ENCODE measurements at places on chromosomes 5 and 9.
A peak's percentile ranks its signal among the peaks of the same experiment; 100 is the strongest.

DNA sequence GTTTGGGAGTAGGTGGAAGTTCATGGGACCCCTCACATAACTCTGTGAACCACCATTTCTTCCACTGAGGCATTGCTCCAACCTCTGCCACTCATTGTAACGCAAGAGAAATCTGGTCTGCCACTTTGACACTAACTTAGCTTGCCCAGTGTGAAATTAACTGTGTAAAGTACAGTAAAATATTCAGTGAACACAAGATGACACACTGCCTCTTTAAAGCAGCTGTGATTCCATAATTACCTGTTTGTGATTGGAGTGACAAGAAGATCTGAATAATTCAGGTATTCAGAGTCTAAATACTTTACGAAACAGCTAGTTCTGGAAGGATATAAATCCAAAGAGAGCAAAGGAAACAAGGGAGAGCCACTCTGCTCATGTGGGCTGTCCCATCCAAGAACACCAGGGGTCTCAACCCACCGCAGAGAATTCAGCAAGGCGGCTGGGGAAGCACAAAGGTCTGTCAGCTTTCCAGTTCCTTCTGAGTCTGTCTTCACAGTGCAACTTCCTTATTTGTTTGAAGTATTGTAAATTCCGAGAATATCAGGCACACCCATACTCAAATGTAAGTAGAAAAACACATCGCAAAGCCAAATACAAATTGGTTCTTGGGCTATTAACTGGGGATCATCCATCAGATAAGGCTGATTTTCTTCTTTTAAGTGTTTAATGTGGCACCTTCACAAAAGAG lies 86.9 kb downstream of the GNAQ start:
- DNase-seq: peak; percentile 54

DNA sequence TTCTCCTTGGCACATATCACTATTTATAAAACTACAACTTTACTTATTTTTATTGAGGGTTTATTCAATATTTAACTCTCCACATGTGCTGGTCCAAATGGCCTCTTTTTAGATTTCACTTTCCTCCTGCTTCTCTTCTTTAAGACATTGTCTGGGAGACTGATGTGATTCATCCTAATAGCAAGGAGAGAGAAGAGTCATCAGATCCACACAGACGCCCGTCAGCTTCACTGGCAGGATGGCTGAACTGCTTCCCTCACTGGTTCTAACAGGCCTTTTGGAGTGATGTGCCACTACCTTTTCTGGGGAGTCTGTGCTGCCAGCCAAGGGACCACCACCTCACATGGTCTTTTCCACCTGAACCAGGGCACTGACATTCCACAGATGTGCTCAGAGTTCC lies 16.5 kb upstream of the ROR2 start:
- no peak for DNase-seq

DNA sequence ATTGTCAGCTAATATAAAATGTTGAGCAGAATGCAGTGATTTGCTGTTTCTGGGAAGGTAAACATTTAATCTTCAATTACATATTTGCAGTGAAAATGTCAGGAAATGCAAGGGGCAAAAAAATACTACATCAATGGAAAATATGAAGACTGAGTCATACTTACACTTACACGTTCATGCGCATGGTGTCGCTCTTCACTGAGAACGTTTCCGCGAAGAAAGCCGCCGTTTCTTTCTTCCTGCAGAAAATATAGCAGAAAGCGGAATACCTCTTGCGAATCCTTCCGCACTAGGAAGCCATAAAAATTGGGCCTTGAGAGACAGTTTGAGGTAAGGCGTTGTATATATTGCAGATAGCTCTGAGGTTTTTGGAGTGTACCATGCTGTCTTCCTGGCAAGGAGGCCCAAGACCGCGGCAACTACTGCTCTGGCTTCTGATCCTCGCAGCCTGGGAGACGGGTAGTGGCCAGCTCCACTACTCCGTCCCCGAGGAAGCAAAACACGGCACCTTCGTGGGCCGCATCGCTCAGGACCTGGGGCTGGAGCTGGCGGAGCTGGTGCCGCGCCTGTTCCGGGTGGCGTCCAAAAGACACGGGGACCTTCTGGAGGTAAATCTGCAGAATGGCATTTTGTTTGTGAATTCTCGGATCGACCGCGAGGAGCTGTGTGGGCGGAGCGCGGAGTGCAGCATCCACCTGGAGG lies at the start of gene PCDHA13:
TSS of gene PCDHA13 (plus strand) at position 236 of the 702 bp plus-strand sequence. CDS start at position 381, 145 bp downstream.
- DNase-seq: no peak

DNA sequence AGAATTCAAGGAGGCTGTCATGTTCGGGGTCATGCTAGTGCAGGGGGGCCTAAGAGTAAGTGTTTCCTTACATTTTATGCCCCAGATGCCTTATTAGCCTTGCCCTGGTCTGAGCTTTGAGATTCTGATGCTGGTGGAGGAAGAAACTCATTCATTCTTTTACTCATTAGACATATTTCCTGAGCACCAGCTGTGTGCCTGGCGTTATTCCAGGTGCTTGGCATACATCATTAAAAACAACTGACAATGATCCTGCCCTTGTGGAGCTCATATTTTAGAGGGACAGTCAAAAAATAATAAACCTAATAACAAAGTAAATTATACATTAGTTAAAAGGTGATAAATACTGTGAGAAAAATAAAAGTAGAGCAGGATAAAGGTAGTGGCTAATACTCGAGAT lies 138.9 kb upstream of the SGCD start:
- DNase-seq: no peak

DNA sequence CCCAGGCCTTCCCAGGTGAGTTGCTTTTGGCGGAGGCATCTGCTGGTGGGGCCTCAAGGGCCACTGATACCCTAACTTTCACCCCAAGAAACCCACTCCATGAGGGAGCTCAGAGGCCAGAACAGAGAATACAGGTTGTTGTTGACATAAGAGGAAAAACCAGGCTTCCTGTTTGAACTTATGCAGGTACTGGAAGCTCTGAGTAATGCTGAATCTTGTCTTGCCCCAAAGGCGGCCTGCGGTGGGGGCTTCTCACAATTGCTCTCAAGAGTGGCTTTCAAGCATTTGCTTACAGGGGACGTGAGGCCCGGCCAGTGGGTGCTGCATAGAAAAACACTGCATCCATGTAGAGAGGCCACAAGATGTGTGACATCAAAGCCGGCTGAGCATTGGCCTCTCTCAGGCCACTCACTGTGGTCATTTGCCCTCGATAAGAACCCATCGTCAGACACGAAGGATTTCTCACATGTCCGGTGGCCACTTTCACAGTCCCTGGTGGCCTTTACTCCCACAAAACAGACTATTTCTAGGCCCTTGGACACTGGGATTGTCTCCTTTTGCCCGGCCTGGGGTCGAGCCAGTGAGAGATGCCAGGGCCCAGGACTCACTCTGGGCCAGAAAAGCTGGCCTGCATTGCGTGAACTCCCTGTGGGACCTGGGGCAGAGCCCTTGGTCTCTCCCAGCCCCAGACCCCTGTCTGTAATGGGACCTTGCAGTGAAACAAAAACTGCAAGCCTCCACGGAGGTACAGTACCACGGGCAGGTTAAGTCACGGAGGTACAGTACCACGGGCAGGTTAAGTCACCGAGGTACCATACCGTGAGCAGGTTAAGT lies 34.5 kb upstream of the TCF7 start:
- no peak for DNase-seq

Data from fibroblast of the aortic adventitia (primary cell).